ENCODE measurements at places on chromosomes 16 and 17. TPM values are rescaled to one million over a fixed set of nuclear protein-coding genes. Genes with fewer than 3 reads are reported as not detected.

Gene KRT32
- total RNA-seq, result not detected

Gene ACBD4
- 3.3 TPM for total RNA-seq

Gene DRC3
- total RNA-seq, result 1.1 TPM

Gene OR1F1
- not detected for total RNA-seq

Gene LRRC37A
- 2.6 TPM for total RNA-seq

DNA sequence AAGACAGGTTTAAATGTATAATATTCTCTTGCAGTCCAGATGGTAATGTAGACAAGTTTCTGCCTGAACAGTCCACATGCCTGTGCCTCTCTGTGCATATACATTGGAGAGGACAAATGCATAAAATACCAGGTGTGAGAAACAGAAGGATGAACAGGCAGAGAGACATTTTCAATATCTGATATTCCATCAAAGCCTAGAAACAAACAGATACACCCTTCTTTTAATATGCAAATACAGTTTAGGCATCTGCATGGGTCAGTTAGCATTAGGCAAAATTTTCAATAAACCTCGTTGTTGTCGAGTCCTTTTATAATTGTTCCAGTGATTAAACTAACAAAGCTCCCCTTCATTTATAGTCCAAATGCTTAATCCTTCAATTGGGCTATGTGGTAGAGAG is 897 bp downstream of the OMG start:
- no peak for DNase-seq

GRCh38 chr16:31242206-31242605 is 17.6 kb upstream of the ITGAM start:
- DNase-seq, result no peak

GRCh38 chr17:74471341-74471740 is 4.9 kb downstream of the CD300A start:
- no peak for DNase-seq

DNA sequence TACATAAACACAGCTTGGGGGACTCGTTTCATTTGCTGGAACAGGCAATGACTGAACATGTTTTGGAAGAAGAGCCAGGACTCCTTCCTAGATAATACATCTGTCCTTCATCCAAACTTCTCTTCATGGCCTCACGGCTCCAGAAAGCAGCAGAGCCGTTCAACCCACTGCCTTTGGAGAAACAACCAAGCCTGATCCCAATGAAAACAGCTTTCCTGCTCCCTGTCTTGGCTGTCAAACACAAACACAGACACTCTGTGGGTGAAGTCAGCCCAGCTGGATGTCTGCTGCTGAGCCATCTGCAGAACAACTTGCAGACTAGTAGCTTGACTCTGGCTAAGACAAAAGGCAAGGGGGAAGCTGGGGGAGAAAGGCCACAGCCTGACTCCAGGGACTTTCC is 345.1 kb upstream of the PSMD7 start:
- no peak for DNase-seq

- DNase-seq, result peak; percentile 92
Measured at GRCh38 chr17:8226536-8227237, 16.3 kb upstream of the AURKB start.

DNA sequence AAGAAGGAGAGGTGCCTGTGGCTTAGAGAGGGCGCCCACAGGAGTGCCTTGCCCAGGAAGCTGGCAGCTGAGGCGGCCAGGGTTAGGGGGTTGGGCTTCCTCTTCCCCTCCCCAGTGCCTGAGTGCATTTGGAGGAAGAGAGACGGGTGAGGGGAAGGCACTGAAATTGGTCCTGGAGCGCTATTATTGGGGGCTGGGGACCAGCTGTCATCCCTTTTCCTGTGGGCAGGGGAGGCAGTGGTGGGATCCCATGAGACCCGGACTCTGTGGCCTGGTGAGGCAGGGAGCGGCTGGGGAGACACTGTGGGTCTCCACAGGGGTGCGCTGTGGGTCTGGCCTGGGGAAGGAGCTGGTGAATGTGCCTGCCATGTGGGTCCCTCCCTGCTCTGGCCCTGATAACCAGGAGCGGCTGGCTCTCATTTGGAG is 259.7 kb downstream of the SEC14L1 start:
- DNase-seq, result peak; percentile 64

DNA sequence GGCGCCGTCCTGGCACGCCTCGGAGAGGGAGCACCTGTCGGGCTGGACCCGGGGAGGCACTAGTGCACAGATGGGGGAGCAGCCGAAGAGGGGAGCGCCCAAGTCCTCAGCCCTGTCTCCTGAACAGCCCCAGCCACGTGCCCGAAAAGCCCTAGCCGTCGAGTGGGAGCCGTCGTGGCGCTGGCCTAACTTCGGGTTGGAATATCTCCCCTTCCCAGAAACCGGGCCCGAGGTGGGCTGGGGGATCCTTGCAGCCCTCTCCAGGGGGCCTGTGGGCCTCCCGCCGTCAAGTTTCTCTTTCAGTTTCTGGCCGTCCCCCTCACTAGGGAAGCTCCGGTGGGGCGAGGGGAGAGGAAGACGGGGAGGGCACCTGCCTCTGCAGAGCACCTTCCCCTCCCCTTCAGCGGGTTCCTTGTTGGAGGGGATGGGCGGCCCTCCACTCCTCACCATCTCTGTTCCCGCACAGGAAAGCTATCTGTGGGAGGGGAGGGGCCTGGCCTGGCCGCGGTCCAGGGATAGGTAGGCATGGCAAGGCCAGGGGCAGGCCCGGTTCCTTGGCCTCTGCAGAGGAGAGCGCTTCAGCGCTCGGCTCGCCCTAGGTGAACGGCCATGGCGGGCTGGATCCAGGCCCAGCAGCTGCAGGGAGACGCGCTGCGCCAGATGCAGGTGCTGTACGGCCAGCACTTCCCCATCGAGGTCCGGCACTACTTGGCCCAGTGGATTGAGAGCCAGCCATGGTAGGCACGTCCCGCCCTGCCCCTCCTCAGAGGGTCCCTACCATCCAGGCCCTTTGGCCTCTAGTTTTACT is 709 bp downstream of the STAT5A start:
- peak; percentile 31 for DNase-seq

- DNase-seq, result peak; percentile 21
Measured at GRCh38 chr16:71230122-71230845, at the start of gene HYDIN. HYDIN (minus strand) TSS chr16:71230722; CDS start chr16:71186895, 43,827 bp downstream.
